ENCODE measurements at places on chromosomes 2 and 18.

DNA sequence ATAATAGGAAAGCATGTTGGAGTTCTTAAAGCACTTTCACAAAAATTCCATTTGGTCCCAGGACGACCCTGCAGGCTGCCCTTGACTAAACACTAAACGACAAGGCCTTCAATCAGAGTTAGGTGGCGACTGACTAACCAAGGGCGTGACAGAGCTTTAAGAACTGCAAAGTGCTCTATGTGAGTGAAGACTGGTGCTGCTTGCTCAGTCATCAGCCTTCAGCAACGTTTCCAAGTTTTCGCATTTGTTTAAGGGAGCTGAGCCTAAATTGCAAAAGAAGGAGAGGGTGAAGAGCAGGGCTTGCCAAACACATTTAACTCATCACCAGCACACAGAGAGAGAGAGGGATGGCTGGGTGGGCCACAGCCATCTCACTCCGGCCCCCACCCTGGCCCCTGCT is 204.7 kb upstream of the PID1 start:
- no peak for DNase-seq

DNA sequence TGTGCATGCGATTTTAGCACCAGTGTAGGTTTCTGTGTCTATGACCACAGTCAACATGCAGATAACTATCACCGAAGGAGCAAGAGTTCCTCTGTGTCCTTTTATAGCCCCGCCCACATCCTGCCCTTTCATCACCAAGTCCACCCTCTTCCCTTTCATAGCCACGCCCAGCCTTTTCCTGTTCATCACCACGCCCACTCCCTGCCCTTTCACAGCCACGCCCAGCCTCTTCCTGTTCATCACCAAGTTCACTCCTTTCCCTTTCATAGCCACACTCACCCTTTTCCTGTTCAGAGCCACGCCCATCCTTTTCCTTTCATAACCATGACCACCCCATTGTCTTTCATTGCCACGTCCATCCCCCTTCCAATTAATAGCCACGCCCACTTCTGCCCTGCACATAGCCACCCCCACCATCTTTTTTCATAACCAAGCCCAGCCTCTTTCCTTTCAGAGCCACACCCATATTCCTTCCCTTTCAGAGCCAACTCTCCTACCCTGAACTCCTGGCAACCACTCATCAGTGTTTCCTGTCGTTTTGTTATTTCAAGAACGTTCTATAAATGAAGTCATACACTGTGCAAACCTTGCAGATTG is 273.9 kb downstream of the MYT1L start:
- DNase-seq: no peak

- DNase-seq: no peak
Measured at GRCh38 chr2:68835621-68836020, 35.6 kb downstream of the BMP10 start.

GRCh38 chr2:45761635-45762034 is 110.2 kb downstream of the PRKCE start:
- DNase-seq: no peak

- DNase-seq: no peak
Measured at GRCh38 chr18:67379981-67380380, 136.5 kb downstream of the DSEL start.

- no peak for DNase-seq
Measured at GRCh38 chr2:174551697-174552096, 45.9 kb downstream of the WIPF1 start.

DNA sequence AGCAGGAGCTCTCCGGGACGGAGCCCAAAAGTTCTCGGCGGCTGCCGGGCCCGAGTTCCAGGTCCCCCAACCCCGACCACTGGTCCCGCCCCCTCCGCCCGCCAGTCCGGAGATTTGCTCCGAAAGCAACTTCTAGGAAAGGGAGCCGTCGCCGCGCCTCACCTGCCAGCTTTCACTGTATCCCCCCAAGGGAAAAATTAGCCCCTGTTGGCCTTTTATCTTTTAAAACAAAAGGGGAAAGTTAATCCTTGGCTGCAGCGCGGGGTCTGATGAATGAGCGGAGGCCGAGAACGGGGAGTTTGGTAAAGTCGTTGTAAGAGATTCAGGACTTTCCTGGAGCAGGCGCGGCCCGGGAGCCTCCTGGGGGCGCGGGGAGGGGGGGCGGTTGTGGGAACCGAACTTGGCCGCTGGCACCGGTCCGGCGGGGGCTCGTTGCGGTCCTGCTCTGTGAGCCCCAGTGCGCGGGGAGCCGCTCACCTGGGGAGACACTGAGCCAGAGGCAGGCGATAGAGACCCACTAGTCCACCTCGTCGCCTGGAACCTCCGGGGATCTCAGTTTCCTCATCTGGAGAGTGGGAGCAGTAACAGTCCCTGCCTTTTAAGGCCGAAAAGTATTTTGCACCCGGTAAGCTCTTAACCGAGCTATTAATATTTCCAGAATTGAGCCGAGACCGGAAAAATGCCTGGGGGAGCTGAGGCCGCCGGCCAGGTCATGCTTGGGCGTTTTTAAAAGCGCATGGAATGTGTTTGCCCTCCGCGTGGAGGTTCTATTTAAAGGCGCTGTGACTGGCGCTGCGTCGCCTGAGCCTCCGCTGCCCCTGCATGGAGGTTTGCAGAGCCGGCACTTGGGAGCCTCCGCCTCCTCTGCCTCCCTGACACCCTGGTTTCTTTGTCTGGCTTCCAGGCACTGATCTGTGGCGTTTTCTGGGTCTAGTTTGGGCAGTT is 1.1 kb downstream of the EFHD1 start:
- no peak for DNase-seq

DNA sequence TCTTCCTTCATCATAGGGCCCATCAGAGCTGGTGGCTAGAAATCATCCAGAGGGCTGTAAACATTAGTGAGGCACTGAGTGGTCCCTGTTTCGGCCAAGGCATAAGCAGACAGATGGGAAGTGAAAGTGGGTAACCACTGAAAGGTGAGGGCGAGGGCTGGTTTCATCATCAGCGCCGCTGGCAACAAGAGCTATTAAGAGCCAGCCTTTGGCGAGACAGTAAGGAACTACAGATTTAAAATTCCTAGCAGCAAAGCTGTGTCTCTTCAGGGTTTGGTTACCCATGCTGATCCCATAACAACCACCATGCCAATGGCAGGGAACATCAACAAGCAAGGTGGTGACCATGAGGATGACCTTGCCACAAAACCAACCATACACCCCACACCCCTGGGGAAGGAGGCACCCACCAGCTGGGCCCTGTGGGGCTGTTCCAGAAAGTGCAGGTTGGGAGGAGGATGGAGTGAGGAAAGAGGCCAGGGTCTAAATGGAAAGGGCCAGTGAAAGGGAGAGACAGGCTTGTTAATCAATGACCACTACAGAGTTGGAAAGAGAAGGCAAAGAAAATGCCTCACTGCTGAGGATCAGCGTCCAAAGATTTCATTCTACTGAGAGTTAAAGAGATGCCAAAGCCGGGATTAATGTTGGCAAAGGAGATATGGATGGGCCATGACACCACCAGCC is 9.0 kb upstream of the SLC20A1 start:
- no peak for DNase-seq

DNA sequence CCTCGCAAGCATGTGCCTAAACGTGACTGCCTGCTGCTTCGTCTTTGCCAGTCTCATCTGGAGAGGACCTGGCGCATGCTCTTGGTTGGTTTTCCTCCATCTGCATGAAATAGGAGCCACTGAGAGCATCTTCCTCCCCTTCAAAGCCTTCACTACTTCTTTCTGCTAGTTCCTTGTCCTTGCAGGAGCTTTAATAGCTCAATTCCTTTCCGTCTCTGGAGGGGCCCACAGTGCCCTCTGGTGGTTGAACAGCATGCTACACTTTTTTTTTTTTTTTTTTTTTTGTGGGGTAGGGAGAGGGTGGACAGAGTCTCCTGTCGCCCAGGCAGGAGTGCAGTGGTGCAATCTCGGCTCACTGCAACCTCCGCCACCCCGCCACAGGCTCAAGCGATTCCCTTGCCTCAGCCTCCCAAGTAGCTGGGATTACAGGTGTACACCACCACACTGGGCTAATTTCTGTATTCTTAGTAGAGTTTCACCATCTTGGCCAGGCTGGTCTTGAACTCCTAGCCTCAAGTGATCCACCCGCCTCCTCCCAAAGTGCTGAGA is 59.6 kb downstream of the SP110 start:
- no peak for DNase-seq

- DNase-seq: no peak
Measured at GRCh38 chr2:42315844-42316470, 45.1 kb downstream of the COX7A2L start.

DNA sequence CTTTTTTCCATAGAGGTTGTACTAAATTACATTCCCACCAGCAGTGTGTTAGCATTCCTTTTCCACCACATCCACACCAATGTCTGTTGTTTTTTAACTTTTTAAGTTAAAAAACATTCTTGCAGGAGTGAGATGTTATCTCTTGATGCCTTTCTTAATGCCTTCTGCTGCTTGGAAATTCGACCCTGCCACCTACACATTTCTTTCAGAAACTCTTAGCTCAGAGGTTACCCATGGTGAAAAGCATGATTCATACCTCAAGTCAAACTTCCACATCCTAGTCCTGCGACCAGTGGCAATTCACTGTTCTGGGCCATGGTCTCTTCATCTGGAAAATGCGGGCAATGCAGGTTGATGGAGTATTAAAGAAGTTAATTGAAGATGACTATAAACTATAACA is 12.7 kb upstream of the HNMT start:
- DNase-seq: no peak

DNA sequence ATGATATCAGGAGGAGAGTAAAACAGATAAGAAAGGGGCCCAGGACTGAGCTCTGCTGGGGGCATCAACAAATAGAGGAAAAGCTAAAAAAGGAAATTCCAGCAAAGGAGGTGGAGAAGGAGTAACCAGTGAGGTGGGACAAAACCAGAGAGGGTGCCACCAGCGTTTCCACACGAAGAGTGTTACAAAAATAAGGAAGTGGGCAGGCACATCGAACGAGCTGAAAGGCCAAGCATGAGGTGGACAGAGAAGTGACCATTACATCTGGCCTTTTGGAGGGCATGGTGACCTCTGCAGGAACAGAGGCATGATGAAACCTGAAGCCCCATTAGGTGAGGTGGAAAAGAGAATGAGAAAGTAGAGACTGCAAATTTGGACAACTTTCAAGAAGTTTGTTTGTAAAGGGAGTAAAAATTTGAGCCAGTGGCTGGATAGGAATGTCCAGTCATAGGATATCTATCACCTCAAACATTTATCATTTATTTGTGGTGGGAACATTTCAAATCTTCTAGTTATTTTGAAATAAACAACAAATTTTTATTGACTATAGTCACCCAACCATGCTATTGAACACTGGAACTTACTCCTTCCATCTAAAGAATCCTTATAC is 18.4 kb upstream of the VIT start:
- no peak for DNase-seq
